NCI-H2081 treated with DMSO at 0.1 percent for 48 hours (cell line): ENCODE measurements at places on chromosomes 5 and 9.

GRCh38 chr5:161544350-161544765 lies 2.2 kb downstream of the GABRB2 start:
- DNase-seq, result peak; percentile 3

DNA sequence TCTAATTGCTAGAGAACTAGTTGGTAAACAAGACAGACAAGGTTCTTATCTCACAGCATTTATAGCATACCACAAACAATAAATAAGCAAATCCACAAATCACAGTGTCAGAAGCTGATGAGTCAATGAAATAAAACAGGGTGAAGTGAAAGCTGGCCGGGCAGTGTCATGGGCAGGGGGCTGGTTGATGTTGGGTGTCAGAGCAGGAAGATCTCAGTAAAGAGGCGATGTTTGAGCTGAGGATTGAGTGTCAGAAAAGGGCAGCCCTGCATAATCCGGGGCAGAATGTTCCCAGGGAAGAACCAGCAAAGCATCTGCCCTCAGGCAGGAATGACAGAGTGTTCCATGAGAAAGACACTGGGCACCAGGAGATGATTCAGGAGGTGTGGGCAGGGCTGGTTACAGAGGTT lies 183.4 kb downstream of the GOLPH3 start:
- DNase-seq, result no peak

GRCh38 chr5:81762401-81762800 lies 11.5 kb upstream of the SSBP2 start:
- DNase-seq, result no peak

DNA sequence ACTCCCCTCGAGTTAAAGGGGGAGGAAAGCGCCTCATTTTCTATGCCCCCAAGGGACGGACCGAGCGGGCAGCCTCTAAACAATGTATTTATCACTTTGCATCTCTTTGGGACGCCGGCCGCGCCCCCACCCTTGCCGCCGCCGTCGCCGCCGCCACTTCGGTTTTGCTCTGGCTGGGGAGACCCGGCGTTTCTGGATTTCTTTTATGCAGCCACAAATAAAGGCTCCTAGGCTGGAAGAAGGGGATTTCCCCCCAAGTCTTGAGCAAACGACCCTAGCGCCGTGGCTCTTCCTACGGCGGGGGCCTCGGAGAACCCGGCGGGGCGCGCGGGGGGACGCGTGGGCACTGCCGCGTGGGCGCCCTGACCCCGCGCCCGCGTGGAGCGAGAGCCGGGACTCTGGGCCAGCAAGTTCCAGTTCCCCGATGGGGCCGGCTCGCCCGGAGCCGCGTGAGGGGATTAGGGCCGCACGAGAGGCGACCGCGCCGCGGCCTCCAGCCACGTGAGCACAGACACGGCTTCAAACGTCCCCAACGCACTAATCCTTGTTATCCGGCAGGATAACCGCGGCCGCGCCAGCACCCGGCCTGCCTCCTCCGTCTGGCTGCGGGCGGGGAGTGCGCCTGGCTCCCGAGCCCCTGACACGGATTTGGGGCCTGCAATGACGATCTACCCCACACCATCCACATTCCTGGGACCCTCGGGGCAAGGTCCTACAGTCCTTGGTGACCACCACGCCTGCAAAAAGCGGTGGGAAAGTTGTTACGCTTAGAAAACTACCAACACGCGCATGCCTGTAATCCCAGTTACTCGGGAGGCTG lies 7.9 kb upstream of the NEUROG1 start:
- DNase-seq, result no peak

DNA sequence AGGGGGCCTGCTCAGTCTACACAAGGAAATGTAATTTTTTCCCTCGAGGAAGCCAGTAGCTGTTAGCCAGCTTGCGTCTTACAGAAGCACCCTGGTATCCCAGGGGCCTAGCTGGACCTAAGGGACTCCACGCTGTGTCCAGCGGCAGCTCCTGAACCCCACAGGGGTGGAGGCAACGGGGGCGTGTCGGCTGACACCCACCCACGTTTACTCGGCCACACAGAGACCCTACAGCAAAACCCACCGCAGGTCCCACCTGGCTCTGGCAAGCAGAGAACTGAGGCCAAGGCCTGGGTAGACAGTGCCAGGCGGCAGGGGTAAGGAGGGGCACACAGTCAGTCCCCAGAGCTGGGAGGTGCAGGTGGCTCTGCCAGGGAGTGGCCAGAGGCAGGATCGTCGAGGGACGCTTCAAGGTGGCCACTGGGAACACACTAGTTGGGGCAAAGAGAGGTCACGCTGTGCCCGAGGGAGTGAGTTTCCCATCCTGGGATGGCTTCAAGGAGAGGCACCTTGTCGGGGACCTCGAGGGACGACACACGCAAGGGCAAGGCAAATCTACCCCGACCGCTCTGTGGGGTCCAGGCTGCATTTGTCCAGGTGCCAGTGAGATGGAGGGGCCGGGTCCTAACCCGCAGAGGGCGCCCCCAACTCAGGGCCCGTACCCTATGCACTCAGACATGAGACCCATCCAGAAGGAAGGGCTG lies 20.7 kb downstream of the BRD3OS start:
- no peak for DNase-seq

DNA sequence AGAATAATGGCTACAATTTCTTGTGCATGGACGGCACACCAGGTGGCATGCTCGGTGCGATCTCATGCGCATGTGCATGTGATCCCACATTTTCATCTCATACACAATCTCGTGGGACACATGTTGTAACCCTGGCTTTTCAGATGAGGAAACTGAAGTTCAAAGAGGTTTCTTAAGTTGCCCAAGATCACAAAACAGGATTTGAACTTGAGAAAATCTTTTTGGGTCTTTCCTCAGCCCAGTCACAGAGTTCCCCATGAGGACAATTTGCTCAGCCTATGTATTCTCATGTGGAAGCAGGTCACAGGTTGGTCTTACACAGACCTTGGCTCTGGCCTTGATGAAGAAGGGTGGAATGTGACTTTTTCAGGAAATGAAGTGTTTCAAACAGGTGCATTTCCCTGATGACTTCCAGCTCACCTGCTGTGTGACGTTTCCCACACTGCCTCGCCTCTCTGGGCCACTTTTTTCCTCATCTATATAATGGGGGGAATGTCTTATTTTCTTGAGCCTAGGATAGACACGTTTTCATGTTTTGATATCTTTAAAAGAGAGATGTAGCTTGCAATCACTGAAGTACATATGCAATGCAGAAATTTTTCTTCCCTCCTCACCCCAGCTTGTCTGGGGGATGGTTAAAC lies 7.1 kb upstream of the ORM1 start:
- no peak for DNase-seq

DNA sequence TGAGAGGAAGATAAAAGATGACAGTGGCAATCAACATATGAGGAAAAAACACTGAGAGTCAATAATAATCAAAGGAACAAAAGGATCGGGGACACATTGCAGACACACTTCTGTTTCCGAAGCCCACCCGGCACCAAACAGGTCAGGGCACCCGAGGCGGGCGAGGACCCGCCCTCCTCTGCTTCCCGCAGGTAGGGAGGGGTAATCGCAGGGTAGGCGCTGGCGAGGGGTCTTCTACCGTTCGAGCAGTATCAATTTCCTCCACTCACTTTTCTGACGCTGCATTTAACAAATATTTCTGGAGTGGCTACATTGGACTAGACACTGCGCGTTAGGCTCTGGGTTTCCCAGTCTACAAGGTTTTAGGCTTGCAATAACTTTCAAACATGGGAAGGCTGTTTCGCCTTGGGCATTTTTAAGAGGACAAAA lies 1.3 kb downstream of the TXN start:
- no peak for DNase-seq

- no peak for DNase-seq
Measured at GRCh38 chr5:67133217-67133616, 63.4 kb downstream of the CD180 start.

DNA sequence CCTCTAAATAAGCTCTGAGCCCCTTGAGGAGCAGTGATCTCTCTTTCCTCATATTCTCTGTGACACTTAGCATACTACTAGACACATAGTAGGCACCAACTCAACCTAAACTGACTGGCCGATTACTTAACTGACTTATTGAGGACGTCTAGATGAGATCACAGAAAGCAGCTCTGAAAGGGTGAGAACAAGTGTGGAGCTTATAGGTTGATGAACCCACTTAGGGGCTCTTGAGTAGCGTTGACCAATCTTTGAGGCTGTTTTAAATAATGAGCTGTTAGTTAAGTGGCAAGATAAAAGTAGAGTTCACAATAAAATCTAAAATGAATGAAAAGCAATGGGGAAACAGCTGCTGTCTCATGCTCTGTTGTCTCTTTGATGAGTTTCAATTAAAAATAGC lies 124.7 kb upstream of the TNPO1 start:
- no peak for DNase-seq

DNA sequence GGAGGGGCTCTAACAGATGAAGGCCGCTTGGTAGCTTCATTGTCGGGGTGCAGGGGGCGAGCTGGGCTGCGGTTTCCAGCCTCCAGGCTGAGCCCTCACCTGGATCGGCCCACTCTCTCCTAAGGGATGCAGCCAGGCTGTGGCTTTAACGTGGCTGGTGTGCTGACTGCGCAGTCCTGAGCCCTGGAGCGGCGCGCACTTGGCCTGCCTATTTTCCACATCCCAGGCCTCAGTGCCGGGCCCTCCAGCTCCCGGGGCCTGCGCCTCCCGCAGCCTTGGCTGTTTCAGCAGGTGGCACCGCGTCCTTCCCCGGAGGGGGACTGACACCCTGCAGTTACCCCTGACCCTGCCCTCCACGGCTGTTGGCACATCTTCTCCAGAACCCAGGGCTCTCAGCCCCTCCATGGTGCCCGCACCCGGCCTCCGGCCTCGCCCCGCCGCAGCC lies 1.4 kb downstream of the RNU6ATAC start:
- DNase-seq, result no peak

- DNase-seq, result no peak
Measured at GRCh38 chr9:90995516-90995915, 193.9 kb downstream of the SYK start.

GRCh38 chr5:116696366-116696765 lies 121.7 kb upstream of the SEMA6A start:
- no peak for DNase-seq

GRCh38 chr9:124869986-124870560 lies 8.1 kb downstream of the ARPC5L start:
- no peak for DNase-seq

- DNase-seq, result no peak
Measured at GRCh38 chr9:93822229-93822628, 132.9 kb downstream of the BARX1 start.

GRCh38 chr9:1087120-1087881 lies 37.1 kb downstream of the DMRT2 start:
- DNase-seq, result no peak

GRCh38 chr5:39799242-39799641 lies 374.5 kb upstream of the DAB2 start:
- DNase-seq, result no peak

- DNase-seq, result no peak
Measured at GRCh38 chr5:37771731-37772130, 68.1 kb downstream of the GDNF start.

GRCh38 chr5:144504929-144505577 lies 334.4 kb downstream of the KCTD16 start:
- DNase-seq, result no peak

GRCh38 chr5:2797981-2798380 lies 46.5 kb upstream of the IRX2 start:
- DNase-seq, result no peak

- no peak for DNase-seq
Measured at GRCh38 chr9:134622896-134623257, 18.7 kb upstream of the COL5A1 start.

DNA sequence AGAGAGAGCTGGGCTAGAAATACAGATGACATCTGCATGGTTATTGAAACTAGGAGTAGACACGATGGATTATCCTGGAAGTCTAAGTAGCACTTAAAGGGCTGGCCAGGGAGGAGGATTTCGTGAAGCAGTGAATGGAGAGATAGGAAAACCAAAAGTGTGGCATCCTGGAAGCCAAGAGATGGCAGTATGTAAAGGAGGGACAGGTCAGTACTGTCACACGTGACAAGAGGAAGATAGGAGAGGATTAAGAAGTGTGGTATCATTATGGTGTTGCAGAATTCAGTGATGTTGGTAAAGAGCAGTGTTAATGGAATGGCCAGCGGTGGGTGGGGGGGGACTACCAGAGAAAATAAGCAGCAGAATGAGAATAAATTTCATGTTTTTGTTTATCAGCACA lies 11.7 kb downstream of the RAD23B start:
- no peak for DNase-seq

DNA sequence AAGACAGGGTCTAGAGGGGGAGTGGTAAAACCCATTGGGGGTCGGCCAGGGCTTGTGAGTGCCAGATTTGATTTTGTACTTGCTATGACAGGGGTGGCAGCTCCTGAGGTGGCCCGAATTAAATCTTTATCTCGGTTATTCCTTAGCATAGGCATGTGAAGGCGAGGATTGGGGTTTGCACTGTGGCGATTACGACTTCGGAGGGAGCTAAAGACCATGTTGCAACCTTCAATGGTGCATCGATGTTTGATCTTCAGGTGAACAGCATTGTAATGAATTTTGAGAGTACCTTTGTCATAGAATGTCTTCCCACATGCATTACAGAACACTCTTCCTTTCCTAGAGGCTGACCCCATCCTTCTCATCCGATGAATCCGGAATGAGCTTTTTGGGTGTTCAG lies 433.9 kb downstream of the BNC2 start:
- no peak for DNase-seq

GRCh38 chr5:97100476-97100875 lies 41.9 kb downstream of the LIX1 start:
- no peak for DNase-seq

DNA sequence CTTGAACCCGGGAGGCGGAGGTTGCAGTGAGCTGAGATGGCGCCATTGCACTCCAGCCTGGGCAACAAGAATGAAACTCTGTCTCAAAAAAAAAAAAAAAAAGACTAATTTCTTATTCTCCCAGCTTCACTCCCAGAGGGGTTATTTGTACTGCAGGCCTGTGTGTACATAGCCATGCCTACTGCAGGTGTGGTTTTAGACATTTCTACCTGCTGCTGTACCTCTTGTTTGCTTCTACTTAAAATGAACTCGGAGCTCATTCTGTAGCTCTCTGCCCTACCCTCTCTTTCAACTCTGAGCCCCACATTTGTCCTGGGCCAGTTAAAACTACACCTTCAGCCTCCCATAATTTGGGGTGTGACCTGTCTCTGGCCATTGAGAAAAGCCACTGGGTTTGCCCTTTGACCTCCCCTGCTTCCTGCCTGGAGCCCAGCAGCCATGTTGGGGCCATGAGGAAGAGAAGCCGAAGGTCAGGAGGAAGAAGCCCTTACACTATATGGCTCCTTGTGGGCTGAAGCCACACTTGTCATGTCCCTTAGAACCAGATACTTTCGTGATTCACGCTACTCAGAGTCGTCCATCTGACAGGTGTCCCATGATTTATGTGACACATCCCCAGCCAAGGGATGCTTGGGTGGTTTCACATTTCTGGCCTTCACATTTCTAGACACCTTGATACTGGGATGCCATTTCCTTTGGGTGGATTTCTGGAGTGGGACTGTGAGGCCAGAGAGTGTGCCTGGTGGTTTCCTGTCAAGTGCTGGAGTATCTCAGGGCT lies 9.4 kb upstream of the CARD19 start:
- no peak for DNase-seq

- no peak for DNase-seq
Measured at GRCh38 chr5:73436535-73437100, 12.0 kb downstream of the FOXD1 start.
